ENCODE measurements at places on chromosomes 13 and 19. TPM values are rescaled to one million over a fixed set of nuclear protein-coding genes. Genes with fewer than 3 reads are reported as not detected.
A peak's percentile ranks its signal among the peaks of the same experiment; 100 is the strongest.

ZNF614 gene
- total RNA-seq: 9.4 TPM

EFNA2 gene
- not detected for total RNA-seq

DNA sequence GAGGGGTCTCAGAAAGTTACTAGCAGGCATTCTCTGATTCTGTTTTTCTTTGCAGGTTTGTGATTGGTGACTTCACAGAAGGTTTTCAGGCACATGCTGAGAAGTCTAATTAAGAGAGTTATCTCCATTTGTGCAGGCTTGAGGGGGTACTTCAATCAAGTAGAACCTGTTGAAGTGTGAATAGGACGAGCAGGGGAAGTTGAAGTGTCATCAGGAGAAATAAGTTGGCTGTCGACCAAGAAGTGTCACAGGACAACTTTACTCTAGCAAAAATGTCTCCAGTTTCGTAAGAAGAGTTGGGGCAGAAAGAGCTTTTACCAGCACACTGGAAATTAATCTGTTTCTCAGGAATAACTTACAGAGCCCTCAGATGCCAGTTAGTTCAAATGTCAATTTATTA, 576.5 kb upstream of the SLITRK5 start:
- DNase-seq: no peak

KLK11 gene
- not detected for total RNA-seq

- DNase-seq: peak; percentile 82
Measured at GRCh38 chr19:53906211-53907192, 2.6 kb upstream of the CACNG7 start.

DNA sequence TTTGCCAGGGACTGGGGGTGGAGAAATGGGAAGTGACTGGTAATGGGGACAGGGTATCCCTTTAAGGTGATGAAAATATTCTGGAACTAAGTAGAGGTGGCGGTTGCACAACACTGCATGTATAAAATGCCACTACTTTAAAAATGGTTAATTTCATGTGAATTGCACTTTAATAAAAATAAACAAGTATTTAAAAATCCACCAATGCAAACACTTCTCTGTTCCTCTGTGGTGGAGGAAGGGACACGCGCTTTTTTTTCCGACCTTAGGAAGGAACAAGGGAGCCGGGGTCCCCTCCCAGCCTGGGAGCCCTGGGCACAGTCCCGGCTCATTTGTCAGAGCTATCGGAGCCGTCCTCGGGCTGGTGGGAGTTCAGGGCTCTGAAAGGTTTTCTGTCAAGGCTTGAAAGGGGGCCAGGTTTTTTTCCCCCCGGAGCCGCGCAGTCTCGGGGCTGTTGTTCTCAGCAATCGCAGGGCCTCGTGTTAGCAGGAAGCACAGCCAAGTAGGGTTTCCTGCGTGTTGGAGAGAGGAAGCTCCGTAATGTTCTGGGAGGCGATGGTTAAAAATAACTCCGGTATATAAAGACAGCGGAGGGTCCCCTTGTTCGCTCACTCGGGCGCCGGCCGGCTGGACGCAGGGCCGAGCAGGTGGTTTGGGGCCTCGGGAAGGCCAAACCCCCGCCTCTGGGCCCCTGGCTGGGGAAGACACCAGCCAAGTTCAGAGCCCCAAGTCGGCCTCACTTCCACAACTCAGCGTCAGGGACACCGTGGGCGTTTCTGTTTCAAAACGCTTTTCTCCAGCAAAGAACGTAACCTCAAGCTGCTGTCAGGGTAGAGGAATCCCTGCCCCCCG, 41.2 kb upstream of the KLF2 start:
- peak; percentile 91 for DNase-seq

DNA sequence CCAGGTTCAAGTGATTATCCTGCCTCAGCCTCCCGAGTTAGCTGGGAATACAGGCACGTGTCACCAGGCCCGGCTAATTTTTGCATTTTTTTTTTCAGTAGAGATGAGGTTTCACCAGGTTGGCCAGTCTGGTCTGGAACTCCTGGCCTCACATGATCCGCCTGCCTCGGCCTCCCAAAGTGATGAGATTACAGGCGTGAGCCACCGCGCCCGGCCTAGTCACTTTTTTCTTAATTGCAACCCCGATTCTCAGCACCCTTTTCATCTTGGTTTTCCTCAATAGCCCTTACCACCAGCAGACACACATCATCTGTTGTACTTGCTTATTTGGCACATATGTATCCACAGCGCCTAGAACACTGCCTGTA, 550 bp upstream of the GPI start:
- DNase-seq: no peak

DNA sequence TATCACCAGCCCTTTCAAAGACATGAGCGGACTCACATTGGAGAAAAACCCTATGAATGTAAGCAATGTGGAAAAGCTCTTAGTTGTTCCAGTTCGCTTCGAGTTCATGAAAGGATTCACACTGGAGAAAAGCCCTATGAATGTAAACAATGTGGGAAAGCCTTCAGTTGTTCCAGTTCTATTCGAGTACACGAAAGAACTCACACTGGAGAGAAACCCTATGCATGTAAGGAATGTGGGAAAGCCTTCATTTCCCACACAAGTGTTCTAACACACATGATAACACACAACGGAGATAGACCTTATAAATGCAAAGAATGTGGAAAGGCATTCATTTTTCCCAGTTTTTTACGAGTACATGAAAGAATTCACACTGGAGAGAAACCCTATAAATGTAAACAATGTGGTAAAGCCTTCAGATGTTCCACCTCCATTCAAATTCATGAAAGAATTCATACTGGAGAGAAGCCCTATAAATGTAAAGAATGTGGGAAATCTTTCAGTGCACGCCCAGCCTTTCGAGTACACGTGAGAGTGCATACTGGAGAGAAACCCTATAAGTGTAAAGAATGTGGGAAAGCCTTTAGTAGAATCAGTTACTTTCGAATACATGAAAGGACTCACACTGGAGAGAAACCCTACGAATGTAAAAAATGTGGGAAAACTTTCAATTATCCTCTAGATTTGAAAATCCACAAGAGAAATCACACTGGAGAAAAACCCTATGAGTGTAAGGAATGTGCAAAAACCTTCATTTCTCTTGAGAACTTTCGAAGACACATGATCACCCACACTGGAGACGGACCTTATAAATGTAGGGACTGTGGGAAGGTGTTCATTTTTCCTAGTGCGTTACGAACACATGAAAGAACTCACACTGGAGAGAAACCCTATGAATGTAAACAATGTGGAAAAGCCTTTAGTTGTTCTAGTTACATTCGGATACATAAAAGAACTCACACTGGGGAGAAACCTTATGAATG, 17.6 kb downstream of the ZNF791 start:
- no peak for DNase-seq

DNA sequence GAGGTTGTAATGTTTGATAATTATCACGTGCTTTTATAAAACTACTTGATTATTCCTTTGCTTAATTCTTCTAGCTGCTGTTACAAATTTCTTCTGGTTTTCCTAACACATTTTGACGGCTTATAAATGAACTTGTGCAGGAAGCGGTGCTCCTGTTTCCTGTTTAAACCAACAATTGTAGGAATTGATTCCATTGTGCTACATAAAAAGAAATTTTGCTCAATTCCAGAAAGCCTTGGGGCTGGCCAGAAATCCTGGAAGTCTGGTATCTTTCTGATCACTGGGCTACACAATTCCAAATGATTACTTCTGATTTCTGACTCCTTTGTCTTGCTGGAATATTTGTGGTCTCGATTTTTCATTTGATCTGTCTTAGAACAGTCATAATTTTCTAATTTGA, 14.9 kb downstream of the RFC3 start:
- no peak for DNase-seq

GRCh38 chr19:47531640-47532387, 17.0 kb upstream of the NAPA start:
- no peak for DNase-seq

DNA sequence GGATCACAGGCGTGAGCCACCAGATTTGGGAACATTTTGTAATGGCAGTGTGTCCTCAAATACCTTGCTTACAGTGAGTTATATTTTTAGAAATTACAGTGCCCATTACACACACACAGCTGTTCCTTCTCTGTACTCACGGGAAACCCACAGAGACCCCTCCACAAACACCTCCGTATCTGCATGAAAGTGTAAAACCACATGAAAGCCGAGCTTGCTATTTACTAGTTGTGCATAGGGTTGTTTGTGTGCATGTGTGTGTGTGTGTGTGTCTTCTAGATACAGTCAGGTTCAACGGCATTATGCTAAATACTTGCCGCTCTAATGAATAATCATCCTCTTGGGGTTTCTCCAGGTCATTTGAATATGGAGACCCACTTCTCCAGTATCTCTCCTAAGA, 22.3 kb upstream of the LILRA2 start:
- DNase-seq: no peak

GRCh38 chr13:21466527-21466926, 7.4 kb upstream of the ZDHHC20 start:
- no peak for DNase-seq

ADGRE3 gene
- 0.11 TPM for total RNA-seq

- no peak for DNase-seq
Measured at GRCh38 chr13:83876546-83876945, 5.7 kb downstream of the SLITRK1 start.

DNA sequence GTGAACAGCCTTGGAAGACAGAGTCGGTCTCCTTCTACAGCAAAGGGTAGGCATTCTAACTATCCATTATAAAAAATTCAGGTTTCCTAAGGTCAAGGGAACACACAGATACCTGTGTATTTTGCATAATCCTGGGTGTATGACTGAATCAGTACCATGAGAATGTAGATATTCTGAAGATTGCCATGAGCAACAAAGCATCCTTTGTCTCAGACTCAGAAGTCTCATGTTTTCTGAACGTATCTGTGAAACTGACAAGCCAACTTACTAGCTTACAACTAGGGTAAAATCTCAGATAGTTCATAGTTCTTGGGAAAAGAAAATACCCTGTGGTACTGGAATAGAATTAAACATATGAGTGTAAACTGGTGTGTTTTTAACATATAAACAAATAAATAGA, 6.5 kb downstream of the ZNF566 start:
- DNase-seq: no peak

STXBP2 gene
- total RNA-seq: 83.0 TPM

DNA sequence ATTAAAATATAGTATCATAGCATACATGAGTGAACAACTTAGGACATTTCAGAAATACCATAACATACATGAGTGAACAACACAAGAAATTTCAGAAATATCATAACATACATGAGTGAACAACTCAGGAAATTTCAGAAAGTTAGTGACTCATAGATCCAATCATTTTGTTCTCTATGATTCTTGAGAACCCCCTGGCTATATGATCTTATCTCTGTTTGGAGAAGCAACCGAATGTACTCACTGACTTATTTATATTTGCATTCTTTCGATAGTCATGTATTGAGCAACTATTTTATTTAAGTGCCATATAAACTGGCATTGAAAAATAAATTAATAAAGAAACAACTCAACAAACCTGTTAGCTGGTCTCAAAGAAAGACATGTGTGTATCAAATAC, 251.1 kb downstream of the EFNB2 start:
- no peak for DNase-seq

GRCh38 chr19:17331045-17331558, 3.6 kb downstream of the ANO8 start:
- DNase-seq: no peak

DNA sequence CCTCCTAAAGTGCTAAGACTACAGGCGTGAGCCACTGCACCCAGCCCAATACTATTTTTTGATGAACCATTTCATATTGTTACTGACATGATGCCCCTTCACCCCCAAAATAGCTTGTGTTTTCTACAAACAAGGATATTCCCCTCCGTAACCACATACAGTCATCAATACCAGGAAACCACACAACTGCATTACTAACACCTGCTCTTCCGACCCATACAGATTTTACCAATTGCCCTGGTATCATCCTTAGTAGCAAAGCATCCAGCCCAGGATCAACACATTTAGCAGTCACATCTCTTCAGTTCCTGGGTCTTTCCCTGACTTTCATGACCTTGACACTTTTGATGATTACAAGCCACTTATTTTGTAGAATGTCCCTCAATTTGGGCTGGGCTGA, 33.6 kb downstream of the KCTD15 start:
- no peak for DNase-seq

DNA sequence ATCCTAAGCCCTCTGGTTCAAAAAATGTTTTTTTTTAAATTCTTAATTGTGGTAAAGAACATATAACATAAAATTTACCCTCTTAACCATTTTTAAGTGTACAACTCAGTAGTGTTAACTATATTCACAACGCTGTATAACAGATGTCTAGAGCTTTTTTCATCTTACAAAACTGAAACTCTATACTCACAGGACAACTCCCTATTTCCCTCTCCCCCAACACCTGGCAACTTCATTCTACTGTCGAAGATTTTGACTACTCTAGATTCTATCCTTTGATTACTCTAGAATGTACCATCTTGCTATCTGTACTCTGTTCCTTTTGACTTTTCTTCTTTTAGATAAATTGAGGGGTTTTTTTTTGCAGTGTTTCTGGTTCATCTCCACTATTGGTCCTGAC, 200.4 kb downstream of the KLF12 start:
- DNase-seq: no peak

POSTN gene
- not detected for total RNA-seq

DNA sequence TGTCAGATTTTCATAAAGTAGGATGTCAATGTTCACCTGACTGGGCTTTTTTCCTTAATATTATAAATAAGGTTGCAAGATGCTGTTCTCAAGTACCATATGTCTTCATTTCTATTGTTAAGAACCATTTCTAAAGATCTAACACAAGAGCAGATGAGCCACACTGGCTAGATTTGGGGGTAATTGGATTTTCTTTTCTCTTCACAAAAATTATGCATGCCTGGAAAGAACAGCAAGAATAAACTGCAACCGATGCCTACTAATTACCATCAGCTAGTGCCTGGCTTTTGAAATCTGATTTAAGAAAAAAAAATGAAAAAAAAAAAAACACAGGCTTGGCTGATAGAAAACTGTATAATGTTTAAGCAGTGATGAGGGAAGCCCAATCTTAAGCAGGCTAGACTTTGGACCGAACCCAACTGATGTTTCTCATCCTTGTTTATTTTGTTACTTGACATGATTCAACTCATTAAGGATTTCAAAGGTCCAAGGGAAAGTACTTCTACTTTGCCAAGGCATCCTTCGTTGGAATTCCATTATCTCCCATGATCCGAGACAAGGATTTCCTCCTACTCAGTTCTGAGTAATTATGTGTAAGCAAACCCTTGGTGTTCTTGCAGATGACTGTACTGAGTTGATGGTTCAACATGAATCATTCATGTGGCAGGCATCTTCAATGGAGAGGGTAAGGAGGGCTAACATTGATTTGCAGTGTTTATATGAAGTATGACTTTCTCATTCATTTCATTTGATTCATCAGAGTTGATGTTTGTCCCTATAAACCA, 300.5 kb downstream of the SPRY2 start:
- no peak for DNase-seq

PBX4 gene
- 19.4 TPM for total RNA-seq

Measured in activated CD4-positive, alpha-beta T cell treated with anti-CD3 and anti-CD28 coated beads for 36 hours (primary cell).